Central memory CD8-positive, alpha-beta T cell (primary cell): ENCODE measurements at places on chromosomes 16 and 17.

DNA sequence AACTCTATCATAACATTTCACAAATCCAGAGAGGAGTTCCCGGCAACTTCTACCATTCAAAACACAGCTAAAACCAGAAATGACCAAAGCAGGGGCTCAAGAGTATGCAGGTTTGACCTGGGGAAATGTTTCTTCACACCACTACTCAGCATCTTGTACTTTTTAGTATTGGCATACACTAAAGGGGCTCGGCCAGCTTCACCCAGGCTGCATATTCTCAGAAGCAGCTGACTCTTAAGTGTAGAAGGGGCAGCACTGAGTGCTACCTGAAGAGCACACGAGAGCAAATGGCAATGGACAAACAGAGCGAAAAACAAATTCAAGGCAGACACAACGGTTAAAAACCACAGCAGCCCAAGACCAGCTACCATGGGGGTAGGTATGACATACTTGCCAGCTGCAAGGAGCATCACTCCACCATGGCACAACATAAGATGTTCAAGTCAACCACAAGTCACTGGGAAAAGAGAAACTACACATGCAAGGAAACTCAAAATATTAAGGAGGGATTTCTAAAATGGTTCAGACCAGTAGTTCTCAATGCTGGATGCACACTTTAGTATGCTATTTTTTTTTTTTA lies 34.4 kb downstream of the N4BP1 start:
- DNase-seq, result no peak

GRCh38 chr16:71894229-71894920 lies 956 bp upstream of the IST1 start:
- DNase-seq, result peak; percentile 11

- no peak for DNase-seq
Observed at GRCh38 chr16:35510701-35511100, 2051.3 kb downstream of the TP53TG3F start.

GRCh38 chr16:88681709-88682451 lies 4.4 kb downstream of the SNAI3 start:
- DNase-seq, result no peak

- DNase-seq, result no peak
Observed at GRCh38 chr16:89330177-89330856, 112.8 kb downstream of the ZNF778 start.

GRCh38 chr17:75909812-75910274 lies 5.2 kb upstream of the MRPL38 start:
- DNase-seq, result no peak

DNA sequence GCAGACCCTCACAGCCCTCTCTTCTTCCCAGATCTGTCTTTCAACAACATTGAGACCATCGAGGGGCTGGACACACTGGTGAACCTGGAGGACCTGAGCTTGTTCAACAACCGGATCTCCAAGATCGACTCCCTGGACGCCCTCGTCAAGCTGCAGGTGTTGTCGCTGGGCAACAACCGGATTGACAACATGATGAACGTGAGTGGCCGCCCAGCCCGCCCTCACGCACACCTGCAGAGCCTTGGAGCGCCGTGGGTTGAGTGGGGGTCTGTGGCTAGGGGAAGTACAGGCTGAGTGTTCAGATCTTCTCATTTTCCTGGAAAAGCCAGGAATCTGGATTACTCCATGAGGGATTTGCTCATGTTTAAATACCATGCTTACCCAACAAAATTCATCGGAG lies 15.2 kb downstream of the DRC3 start:
- DNase-seq, result no peak

- DNase-seq, result no peak
Observed at GRCh38 chr17:44079877-44080821, 9.6 kb downstream of the G6PC3 start.

- no peak for DNase-seq
Observed at GRCh38 chr17:38451030-38451839, 23.0 kb downstream of the ARHGAP23 start.

DNA sequence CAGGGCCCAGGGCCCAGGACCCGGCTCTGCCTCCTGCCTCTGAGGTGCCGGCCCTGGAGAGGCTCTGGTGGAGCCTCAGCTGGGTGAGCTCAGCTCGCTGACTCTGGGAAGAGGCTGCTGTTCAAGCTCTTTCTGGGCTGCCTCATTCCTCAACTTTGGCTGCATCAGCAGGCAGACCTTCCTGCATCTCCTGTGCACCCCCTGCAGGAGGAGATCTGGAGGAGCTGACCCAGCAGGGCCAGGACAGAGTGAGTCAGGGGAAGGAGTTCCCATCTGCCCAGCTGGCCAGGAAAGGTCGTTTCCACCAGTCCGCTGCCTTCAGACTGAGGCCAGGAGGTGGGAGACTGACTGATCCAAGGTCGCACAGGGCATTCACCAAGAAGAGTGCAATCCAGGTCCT lies 10.7 kb downstream of the CRHR1 start:
- no peak for DNase-seq

DNA sequence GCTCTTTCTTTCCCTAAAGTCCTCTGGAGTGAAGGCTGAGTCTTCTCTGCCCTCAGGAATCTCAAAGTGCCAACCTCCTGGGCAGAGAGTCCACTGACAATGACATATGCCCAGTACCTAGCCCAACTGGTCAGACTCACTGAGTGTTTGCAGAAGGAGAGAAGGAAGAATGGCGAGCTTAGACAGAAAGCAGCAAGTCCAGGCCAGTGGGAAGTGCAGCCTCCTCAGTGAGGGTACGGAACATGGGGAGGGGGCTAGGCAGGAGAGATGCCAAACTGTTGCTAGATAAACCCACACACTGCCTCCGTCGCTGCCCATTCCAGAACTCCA lies 678 bp downstream of the EXOC7 start:
- DNase-seq, result no peak

- DNase-seq, result no peak
Observed at GRCh38 chr17:7809086-7809790, 24.8 kb upstream of the KDM6B start.

- no peak for DNase-seq
Observed at GRCh38 chr16:10009684-10010083, 172.5 kb downstream of the GRIN2A start.

DNA sequence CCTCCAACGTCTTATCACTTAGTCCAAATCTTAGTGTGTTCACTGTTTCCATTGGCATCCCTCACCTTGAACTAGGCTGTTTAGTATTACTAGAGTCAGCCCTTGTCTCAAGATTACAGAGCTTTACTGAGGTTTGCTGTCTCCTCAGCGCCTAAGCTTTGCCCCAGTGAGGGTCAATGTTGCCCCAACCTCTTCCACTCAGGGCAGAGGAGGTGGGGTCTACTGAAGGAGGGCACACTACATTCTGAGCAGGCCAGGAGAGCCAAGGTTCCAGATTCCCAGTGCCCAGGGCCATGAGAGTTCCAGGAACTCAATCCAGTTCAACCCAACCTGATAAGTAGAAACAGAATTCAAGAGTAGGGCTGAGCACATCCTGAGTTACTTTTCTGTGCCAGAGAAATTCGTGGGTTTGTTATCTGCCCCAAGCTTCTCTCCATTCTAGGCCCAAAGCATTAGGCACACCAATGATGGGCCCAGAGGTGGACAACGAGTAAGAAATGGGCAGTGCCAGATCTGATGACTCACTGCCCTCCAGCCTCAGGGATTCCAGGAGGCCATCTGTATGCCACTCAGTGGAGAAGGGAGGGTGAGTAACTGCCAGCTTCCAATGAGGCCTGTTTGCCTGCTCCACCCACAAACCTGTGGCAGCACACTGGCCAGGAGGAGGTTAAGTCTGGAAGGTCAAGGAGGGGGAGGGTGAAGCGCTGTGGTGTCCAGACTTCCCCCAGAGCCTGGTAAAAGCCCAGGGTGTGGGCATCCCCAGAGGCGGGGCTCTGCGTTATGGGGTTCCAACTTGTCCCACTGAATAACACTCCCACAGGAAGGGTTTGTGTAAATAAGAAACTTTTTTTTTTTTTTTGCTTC lies 8.2 kb downstream of the TUBG2 start:
- no peak for DNase-seq
